Stimulated activated CD4-positive, alpha-beta T cell treated with anti-CD3 and anti-CD28 coated beads, Interleukin-2, amount 100 ng/mL, for 24 hours (primary cell): ENCODE measurements at places on chromosomes 16 and 17.

GRCh38 chr16:10168258-10168657 is 14.0 kb downstream of the GRIN2A start:
- no peak for DNase-seq

DNA sequence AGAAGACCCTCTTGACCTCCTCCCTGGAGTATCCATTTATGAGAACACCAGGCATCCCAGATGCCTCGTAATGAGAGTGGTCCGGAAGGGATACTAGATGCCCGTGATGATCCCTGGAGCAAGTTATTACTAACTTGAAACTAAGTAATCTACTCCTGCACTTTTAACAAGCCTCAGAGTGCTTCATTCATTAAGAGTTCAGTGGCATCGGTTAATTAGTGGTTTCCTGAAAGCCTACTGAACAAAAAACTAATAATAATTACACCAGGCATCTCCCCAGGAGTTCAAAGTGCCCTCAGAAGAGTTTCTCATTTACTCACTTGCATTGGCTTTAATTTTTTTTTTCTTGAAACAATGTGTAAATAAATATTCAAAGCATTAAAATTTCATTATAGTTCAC is 22.2 kb downstream of the ZNF75A start:
- DNase-seq: no peak

DNA sequence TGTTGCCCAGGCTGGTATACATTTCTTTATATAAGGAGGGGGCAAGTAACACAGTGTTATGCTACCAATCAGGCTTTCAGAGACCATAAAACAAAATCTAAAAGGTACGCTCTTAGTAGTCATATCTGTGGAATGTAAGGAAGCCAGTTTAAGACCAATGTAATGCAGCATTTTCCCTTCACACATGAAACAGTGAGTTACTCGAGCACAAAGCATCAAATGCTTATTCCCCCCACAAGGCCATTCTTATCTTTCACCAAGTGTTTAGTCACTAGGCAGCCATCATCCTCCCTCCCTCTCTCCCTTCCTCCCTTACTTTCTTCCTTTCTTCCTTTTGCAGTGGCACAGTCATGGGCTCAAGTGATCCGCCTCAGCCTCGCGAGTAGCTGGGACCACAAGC is 12.8 kb downstream of the HMOX2 start:
- no peak for DNase-seq

- DNase-seq: no peak
These were observed 29.8 kb downstream of the DHX38 start for GRCh38 chr16:72123426-72123825.

DNA sequence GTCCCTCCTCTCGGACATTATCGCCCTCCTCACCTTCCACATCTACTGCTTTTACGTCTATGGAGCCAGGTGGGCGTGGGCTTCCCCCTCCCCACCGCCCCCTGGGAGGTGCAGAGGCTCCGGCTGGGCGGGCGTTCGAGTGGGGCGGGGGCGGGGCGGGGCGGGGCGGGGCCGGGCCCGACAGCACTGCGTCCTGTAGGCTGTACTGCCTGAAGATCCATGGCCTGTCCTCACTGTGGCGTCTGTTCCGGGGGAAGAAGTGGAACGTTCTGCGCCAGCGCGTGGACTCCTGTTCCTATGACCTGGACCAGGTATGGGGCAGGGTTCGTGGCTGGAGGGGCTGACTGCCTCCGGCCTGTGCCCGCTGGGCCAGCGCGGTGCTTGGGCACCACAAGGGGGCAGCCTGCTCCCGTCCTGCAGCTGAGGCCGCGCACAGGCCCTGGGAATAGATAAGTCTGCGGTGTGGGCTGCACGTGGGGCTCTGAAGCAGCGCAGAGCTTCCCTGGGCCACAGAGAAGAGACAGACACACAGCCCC is 9.2 kb downstream of the PIGQ start:
- DNase-seq: peak; percentile 72

DNA sequence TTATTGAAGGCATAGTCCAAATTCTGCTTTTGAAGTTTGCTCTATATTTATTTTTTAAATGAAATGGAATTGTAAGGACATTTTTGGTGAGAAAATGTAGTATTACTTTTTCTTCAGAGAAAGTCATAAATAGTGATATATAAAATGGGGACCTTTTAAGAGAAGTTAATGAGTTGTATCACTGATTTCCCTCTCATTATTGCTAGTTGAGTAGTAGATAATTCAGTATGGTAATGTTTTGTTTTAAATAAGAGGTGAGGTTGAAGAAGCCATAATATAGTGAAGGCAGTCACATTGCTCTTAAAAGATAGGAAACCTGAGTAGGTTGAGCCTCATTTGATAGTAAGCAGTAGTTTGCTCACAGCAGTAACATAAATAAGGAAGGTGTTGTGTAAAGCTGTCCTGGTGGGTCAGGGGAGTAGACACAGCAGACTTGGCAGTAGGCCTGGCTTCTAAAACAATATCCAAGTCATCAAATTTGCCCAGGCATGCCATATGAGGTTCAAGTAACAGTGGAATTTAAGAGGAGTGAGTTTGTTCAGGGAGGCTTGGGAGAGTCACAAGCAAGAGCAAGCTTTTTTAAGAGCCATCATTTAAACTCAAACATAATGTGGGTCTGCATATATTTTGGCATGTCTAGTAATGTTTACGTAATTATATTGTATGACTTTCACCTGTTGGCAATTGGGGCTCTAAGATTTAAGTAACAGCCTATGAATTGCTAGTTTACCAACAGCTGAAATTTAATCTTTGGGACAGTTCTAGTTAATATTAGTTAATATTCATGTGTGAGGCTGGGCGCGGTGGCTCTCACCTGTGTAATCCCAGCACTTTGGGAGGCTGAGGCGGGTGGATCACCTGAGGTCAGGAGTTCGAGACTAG is 6.5 kb downstream of the NFATC3 start:
- no peak for DNase-seq

DNA sequence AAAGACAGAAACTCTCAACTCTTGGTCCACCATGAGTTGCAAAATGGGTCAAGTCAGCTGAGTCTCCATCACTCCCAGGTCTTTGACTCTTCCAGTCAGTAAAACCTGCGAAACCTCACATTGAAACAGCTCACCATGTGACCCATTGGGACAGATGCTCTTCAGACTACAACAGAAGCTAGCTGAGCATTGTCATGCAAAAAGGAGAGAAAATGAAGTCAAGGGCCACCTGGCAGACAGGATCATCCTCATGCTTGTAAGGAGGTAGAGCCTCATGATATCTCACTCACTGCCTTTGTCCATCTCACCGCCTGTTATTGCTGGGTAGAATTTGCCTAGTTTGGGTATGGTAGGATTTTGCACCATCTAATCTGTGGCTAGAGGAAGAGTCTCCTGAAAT is 50.2 kb downstream of the MAF start:
- no peak for DNase-seq

GRCh38 chr17:35373984-35374765 is 754 bp upstream of the SLFN11 start:
- DNase-seq: peak; percentile 63

DNA sequence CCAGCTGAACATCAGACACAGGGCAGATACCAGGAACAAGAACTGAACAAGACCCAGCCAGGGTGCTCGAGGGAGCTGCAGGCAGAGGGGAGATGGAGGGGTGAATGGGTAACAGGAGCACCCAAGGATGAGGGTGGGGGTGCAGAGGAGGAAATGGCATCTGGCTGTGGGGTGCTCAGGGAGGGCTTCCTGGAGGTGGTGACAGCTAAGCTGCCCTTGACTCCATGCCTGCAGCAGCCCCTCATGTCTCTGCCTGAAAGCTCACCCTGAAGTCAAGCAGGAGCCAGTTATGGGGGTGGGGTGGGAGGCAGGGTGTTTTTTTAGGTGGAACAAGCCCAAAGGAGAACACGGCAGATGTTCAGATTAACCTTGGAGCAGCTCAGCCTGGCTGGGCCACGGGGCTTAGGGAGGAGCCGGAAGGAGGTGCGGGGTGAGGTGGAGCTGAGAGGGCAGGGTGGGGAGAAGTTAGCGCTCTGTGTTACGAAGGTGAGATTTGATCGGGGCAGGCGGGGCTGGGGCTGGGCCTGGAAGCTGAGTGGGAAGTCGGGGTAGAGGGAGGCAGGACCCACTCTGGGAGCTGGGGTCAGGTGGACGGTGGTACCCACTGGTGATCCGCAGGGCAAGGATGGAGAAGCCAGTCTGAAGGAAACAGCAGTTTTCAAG is 143.0 kb downstream of the ENGASE start:
- no peak for DNase-seq

DNA sequence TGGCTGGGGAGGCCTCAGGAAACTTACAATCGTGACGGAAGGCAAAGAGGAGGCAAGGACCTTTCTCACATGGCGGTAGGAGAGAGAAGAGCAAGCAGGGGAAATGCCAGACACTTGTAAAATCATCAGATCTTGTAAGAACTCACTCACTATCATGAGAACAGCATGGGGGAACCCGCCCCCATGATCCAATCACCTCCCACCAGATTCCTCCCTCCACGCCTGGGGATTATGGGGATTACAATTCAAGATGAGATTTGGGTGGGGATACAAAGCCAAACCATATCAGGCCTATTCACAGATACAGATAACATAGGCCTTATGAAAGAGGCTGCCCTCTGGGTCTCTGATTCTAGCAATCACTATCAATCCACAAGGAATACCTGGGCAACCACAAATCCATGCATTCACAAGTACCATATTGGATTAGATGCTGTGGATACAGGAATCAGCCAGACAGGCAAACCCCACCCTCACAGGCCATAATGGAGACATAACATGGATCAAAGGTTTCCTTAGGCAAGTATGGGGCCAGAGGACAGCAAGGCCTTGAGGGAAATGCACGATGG is 284.9 kb downstream of the SOX9 start:
- no peak for DNase-seq

DNA sequence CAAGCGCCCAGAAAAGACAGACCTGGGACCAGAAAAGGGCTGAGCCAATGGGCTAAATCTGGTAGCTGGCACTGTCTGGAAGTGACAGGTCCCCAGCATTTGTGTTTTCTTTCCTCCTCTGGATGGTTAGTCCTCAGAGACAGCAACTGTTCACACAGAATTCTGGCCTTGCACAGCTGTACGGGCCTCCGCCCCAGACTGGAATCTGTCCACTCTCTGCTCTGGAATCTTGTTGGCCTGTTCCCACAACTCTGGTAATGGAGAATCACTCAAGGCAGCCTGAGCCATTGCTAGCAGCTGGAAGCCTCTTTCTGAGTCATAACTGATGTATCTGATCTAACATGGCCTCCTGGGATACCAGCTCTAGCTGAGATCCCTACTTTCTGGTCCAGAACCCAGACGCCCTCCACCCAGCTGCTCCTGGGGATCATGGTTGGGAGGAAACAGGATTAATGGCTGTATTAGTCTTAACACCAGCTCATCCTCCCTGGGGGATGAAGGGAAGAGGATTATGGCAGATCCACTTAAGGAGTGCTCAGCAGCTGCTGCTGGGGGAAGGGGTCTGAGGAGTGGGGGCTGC is 9.1 kb downstream of the ZNF668 start:
- no peak for DNase-seq

DNA sequence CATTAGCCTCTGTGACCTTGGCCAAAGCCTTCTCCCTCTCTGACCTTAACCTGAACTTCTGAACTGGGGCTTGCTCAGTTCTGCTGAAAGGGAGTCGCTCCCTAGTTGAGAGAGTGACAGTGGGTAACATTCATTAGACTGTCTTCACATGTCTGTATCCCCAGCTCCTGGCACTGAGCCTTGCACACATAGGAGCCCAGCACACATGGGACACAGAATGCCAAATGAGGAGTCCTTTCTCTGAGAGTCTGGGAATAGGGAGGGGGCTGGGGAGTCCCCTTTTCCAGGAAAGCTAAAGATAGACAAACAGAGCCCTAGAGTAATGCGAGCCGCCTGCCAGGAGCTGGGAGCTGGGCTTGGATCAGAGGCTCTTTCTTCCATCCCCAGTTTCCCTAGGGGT is 2.5 kb downstream of the TAC4 start:
- DNase-seq: no peak

DNA sequence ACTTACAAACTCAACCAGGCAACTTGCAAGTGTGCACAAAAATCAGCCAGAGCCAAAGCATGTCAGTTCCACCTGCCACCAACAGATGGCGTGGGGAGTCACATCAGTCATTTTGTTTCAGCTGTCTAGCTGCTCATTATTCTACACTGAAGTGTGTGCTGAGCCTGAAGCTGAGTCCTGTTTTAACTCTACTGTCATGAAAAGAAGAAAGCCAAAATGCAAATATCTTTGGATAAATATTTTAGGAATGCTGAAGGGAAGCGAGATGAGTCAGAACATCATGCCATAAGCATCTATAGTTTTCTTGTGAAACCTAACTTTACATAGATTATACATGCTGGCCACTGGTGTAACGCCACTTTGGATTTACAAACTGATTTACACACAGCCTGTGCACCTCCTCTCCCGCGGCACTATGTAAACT is 172.6 kb downstream of the CDK5R1 start:
- DNase-seq: peak; percentile 74
